ENCODE measurements at places on chromosomes 4 and X. TPM values are rescaled to one million over a fixed set of nuclear protein-coding genes. Genes with fewer than 3 reads are reported as not detected.

- DNase-seq = no peak
Observed at GRCh38 chr4:1174941-1175634, 2.7 kb upstream of the SPON2 start.

The MAGEB17 gene
- total RNA-seq = not detected

- no peak for DNase-seq
Observed at GRCh38 chrX:132802033-132802432, 156.4 kb downstream of the HS6ST2 start.

DNA sequence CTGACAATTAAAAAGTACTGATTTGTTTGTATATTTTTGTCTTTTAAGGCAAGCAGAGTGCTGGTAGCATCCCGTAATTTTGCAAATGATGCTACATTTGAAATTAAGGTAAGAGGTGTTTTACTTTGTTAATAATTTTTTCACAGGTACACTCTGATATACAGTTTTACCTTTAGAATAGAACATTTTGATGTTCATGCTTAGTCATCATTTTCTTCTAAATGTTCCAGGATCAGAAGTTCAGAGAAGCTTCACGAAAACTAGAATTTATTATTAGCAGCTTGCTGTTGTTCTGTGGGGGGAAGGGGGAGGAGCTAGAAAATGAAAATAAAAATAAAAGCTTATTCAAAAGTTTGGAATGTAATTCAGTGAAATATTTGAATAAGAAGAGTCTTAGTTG, 5.5 kb downstream of the PDHA1 start:
- no peak for DNase-seq

GRCh38 chrX:141989134-141989533, 85.4 kb downstream of the MAGEC1 start:
- peak; percentile 34 for DNase-seq

GRCh38 chrX:109448282-109448938, 33.5 kb downstream of the GUCY2F start:
- peak; percentile 58 for DNase-seq

DNA sequence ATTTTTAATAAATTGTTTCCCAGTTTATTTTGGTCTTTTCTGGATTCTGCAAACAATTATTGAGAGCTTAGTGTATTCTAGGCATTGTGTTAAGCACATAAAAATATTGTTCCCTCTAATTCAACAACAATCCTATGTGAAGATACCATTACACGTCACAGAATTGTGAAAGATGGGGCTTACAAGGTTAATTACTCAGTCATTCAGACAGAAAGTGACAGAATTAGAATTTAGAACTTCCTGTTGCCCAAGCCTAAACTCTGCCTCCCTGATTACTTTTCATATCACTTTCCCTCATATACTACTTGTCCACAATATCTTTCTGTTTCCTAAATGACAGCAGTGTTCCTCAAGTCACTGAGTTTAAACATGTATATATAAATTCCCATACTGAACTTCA, 186.7 kb upstream of the VEGFC start:
- DNase-seq = no peak

The HAND2 gene
- total RNA-seq = not detected

DNA sequence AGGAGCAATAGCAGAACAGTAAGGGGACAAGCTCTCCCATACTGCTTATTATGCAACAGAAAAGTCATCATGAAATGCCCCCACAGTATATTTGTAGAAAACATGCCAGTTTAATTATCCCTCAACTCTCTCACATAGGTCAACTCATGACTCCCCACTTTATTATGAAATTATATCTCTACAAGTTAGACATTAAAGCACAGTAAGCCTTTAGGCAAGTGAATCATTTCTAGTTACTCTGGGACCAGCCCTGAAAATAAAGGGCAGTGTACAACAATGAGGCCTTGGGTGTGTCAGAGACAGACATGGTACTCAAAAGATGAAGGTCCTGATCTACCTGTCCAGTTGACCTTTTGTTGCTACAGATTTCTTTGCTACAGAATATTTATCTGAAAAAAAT, 191.9 kb downstream of the FBXW7 start:
- no peak for DNase-seq

DNA sequence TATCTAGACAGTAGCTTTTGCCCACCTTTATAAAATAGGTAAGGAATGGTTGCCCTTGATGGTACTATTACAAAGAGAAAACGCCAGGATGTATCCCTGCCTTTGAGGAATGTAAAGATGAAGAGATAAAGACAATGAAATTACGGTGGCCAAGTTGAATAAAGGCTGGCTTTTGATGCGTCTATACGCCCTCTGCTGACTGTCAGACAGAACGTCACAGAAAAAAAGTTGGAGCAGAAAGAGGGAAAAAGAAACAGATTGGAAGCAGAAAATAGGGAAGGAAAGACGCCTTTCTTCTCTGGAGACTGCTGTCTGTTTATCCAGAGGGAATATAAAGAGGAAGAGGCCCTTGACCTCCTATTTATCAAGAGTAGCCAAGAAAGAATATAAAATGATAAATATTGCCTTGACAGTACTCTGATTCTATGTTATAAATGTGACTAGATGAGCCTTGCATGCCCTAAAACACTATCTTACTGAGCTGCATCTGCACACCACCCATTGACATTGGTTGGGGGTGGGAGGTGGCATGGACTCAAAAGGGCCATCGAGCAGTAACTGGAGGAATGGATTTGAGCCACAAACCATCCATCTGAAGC, 30.6 kb downstream of the PCDH19 start:
- peak; percentile 36 for DNase-seq

The DCAF12L2 gene
- total RNA-seq = not detected

- no peak for DNase-seq
Observed at GRCh38 chrX:13121020-13121555, 76.7 kb upstream of the FAM9C start.

DNA sequence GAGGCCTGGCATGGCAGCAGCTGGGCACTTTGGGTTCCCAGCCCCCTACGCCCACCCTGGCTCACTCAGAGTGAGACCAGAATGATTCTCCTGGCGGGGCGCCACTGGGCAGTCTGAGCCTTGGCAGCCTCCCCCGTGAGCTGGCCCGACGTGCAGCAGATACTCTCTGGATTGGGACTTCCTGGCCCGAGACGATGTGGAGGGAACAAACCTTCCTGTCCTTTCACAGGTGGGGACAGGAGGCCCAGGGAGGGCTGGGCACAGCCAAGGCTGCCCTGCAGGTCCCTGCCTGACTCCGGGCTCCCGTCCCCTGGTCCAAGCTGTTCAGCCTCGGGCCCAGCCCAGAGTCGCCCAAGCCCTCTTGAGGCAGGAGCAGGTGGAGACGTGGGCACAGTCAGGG, 17.9 kb upstream of the ADD1 start:
- DNase-seq = no peak

- no peak for DNase-seq
Observed at GRCh38 chr4:184447664-184448063, 26.7 kb downstream of the IRF2 start.

All from M059J (cell line).